ENCODE measurements at places on chromosomes 2 and 18.

GRCh38 chr2:168692132-168692744, 110.2 kb upstream of the NOSTRIN start:
- no peak for DNase-seq

DNA sequence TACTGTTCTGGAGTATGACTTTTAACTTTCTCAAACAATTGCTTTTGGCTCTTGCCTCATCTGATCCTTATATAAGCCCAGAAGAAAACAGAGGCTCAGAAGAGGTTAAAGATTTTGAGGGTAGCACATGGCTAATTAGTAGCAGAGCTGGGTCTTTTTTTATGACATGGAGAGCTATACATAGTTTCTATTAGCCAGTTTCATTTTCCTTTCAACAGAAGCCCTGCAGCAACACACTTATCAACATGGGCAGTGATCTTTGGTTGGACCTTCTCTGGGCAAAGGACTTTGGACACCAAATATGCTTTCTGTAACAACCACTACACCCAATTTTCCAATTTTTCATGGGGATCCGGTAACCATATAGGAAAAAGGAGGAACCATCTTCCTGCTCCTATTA, 64.9 kb downstream of the NCKAP5 start:
- no peak for DNase-seq

DNA sequence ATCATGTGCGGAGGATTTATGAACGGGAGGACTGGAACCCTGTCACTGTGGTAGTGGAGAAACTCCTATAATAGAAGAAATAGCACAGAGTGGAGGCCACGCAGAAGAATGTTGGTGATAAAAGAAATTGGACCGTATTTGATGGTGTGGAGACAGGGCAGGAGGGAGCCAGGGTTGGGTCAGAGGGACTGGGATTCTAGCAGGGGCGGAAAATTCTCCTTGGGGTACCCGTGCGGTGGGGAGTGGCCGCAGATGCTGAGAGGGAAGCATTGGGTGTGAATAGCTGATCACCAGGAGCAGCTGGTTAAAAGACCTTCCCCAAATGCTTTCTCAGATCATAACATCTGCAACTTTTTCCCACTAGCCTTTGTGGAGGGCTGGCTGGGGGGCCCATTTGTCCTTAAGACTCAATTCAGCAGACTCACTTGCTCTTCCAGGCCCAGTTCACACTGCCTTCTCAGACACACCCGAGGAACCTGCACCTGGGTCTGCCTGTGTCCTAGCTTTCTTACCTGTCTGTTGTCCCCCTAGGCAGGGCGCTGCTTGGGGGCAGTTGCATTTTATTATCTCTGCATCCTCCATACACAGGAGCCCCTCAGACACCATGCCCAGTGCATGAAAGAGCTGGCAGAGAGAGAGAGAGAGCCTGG, 7.1 kb downstream of the SH3BP4 start:
- DNase-seq = no peak

GRCh38 chr2:164457271-164457670, 164.0 kb downstream of the GRB14 start:
- no peak for DNase-seq

- DNase-seq = no peak
Measured at GRCh38 chr2:157899125-157899839, 23.2 kb upstream of the ACVR1 start.

DNA sequence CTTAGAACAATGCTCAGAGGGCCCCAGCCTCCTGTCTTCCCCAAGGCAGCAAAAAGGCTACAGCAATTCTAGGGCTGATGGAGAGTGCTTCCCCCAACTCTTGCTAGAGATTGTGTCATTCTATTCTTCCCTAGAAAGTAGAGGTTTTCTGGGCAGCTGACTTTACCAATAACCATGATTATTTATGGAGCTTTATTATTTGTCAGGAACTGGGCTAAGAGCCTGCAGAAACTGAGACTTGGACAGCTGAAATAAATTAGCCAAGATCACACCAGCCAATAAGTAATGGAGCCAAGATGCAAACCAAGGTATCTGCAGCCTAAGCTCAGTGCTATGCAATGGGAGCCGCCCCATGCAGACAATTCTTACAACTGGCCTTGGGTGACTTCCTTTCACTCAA, 84.8 kb downstream of the CCBE1 start:
- peak; percentile 99 for DNase-seq

DNA sequence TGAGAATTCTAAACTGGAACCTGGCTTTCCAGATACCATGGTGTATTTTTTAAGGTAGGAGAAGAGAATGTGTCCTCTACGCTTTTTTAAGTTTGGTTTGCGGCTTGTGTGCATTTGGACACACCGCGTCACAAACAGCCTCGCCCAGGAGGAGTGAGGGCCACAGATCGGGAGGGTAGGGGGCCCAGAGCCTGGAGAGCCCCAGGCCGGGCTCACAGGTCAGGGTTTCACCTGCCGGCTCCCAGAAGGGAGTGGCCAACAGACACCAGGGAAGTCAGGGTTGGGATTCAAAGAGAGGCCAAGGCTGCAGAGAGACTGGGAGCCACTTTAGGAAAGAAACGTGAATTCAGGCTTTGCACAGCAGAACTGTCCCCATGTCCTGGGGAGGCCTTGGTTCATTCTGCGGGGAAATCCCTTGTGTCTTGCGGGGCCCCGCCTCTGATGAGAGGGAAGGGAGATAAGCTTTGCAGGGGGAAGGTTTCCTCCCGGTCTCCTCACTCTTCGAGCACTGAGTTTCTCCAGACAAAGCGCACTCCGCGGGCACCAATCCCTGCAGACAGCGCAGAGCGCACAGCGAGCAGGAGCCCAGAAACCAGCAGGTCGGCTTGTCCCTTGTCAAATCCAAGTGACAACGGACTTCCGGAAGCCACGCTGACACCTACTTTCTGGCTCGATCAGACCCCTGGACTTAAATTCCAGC, 2.0 kb upstream of the TUBB6 start:
- no peak for DNase-seq

DNA sequence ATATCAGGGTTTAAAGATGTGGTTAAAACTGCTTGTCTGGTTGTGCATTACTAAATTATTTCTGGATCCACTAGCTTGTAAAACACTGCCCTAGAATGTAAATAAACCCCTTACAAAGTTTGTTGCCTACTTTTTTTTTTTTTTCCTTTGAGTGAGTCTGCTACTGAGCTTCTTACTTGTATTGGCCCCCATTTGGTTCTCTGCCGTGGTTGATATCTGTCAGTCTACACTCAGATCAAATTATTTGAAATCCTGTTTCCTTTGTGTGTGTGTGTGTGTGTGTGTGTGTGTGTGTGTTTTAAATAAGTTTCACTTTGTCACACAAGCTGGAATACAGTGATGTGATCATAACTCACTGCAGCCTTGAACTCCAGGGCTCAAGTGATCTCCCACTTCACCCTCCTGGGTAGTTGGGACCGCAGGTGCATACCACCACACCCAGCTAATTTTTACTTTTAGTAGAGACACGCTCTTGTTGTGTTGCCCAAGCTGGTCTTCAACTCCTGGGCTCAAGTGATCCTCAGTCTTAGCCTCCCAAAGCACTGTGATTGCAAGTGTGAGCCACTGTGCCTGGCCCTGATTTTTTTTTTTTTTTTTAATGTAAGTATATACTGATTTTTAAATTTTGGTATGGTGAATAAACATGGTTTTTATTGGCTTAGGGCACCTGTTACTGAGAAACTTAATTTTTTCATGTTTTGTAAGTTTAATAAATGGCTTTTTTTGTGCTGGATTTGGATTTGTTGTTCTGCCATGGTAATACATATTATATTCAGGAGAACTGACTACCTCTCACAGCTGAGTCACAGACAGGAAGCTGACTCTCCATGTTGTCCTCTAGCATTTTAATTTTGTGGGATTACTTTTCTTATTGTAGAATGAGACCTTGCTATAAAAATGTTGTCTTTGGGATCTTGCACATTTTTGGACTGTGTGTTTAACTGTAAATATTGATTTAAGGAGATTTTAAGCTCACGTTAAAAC, 48.5 kb downstream of the MAP4K4 start:
- peak; percentile 67 for DNase-seq
